ENCODE measurements at places on chromosomes 1 and 21.

DNA sequence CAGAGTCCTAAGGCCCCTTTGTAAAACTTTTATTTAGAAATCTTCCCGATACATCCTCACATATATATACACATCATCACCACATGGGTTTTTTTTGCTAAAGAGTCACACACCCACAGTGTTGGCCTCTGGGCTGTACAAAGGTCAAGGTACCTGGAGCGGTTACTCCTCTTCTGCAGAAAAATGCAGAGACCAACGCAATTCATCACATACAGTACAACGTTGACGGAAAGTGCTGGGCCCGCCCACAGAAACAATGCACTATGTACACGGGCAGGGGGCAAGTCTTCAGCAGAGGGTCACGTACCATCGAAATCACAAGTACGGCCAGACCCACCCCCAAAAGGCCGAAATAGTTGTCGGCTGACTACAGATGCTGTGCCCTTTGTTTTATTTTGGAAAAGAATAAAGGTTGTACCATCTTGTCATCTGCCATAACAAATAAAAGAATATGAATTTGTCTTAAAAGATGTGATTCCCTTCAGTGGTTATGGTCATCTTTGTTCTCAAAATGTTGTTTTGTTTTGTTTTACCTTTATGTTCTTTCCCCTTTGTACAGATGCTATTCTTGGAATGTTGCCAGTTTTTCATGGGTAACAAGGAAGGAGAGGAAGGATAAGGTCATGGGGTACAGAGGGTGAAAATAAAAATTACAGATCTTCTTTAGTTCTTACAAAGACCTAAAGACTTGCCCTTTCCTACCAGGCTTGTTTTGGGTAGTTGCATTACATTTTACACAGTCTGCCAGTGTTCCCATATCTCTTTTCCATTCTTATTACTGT, 15.6 kb downstream of the TAL1 start:
- DNase-seq: no peak

DNA sequence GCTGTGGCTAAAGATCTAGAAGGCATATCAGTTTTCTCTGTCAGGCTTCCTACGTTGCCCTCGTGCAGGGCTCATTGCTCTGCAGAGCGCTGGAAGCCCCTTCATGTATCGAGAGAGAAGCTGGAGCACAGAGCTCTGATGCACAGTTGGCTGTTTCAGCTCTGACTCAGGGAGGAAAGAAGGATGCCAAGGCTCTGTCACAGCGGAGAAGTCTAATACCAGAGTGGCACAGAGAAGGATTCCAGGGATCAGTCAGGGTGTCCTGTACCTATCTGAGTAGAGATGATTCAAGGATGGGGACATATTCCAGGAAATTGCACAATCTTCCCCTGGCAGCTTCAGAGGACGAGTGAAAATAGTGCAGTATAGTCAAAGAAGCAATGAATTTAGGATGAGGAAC, 179.2 kb upstream of the FMN2 start:
- no peak for DNase-seq

- no peak for DNase-seq
Observed at GRCh38 chr1:175881246-175881976, 138.0 kb upstream of the TNR start.

DNA sequence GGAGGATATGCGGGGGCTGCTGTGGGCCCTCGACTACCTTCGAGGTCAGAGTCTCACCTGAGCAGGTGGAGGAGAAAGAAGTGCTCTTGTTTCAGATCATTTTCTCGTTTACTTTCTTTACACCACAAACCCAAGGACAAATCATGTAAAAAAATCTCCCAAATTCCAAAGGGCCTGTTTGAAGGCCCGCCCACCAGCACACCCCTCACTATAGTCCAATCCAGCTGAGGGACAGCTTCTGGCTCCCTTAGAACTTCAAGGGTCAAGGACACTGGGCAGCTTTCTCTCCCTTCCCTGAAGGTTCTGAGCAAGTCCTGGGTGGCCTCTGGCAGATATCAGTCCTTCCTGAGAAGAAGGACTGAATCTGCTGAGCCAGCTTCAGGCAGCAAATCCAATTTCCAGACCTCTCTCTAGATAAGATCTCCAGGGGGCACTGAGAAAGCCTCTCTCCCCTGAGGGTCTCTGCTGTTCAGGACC, 5.5 kb downstream of the STK40 start:
- no peak for DNase-seq

- no peak for DNase-seq
Observed at GRCh38 chr1:111754984-111755330, 744 bp upstream of the DDX20 start.

GRCh38 chr1:99784143-99784542, 17.7 kb upstream of the FRRS1 start:
- no peak for DNase-seq

- no peak for DNase-seq
Observed at GRCh38 chr21:29904359-29905282, 35.2 kb downstream of the GRIK1 start.

DNA sequence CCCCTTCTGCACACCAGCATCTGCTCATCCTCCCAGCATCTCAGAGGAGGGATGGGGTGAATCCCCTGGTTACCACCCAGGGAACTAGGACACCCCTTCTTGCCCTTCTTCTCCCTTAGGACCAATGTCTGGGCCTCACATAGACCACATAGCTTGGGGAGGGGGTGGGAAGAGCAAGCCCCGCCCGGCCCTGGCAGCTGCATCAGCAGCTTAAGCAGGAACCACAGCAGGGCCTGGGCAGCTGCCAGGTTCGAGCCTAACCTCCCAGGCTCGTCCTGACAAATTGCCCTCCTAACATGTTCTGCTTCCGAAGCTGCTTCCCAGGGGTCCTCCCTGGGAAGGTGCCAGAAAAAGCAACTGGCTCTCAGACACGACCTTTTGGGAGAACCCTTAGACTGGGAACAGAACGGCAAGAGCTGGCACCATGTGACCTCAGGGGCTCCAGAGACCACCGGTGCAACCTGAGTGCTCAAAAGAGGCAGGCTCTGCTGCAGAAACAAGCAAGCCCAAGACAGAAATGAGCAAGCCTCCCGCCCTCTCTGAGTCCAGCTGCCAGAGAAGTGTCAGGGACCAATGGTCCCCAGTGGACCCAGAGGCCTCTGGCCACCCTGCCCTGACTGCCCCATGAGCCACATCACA, 18.4 kb upstream of the CLSTN1 start:
- no peak for DNase-seq

- no peak for DNase-seq
Observed at GRCh38 chr1:1819762-1820161, 41.5 kb upstream of the NADK start.

GRCh38 chr1:70140343-70140742, 65.0 kb downstream of the LRRC40 start:
- no peak for DNase-seq

DNA sequence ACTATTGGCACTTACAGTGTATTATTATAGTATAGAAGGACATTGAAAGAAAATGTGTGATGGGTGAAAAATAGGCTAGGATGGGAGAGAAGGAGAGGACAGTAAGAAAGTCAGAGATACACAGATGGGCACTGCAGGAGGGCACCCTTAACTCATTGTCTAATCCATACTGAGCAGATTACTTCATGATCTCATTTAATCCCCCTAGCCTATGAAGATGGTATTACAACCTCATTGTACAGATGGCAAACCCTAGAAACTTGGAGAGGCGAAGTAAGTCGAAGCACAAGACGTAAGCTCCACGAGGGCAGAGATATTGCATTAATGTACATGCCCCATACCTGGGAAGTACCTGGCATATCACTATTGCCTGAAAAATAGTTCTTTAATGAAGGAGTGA, 346.9 kb upstream of the DAB1 start:
- DNase-seq: no peak

DNA sequence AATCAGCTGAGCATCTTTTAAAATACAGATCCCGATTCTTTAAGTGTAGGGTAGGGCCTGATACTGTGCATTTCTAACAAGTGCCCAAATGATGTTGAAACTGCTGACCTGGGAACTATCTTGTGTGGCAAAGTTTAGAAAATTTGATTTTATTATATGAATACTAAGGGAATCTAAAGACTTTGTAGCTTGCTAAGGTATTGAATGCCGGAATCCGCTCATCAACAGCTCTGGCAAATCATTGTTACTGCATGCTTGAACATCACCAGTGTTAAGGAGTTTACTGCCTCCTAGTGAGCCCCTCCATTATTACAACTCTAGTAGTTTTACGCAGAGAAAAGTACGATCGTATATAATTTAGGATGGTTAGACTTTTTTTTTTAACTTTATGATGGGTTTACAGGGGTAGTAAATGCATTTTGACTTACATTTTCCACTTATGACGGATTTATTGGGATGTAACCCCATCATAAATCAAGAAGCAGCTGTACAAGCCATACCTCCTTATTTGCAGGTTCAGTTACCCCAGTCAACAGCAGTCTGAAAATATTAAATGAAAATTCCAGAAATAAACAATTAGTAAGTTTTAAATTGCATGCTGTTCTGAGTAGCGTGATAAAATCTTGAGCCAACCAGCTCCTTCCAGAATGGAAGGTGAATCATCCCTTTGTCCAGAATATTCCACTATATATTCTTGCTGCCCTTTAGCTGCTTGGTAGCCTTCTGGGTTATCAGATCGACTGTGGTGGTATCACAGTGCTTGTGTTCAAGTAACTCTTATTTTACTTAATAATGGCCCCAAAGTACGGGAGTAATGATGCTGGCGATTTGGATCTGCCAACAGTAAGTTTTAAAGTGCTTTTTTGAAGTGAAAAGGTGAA, 892 bp downstream of the TYW3 start:
- peak; percentile 76 for DNase-seq

DNA sequence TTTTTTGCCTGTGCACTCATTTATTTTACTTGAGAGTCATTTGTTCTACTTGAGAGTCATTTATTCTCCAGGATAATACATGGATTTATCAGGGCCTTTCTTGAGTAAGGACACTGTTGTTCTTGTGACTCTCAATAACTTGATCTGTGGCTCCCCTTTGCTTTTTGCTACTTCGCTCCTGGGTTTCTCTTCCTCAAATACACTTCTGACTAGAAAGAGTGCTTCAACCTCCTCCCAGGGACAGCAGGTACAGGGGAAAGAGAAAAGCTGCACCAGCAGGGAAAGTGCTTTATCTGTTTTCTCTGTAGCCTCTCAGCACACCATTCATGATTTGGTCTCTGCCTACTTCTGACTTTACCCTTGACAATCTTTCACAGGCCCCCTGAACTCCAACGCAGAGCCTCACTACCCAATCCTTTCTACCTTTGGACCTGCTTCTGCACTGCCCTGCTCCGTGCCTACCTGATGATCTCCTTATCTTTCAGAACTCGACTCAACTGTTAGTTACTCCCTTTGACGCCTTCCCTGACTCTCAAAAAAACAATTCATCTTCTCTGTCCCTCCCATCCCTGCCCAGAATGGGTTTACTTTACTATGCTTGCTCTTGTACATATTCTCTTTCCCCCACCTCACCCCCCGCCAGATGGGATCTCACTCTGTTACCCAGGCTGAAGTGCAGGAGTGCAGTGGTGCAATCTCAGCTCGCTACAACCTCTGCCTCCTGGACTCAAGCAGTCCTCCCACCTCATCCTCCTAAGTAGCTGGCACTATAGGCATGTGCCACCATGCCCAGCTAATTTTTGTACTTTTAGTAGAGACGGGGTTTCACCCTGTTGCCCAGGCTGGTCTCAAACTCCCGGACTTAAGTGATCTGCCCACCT, 15.6 kb upstream of the PIGM start:
- no peak for DNase-seq

GRCh38 chr1:164771041-164771618, 212.1 kb downstream of the PBX1 start:
- DNase-seq: no peak

DNA sequence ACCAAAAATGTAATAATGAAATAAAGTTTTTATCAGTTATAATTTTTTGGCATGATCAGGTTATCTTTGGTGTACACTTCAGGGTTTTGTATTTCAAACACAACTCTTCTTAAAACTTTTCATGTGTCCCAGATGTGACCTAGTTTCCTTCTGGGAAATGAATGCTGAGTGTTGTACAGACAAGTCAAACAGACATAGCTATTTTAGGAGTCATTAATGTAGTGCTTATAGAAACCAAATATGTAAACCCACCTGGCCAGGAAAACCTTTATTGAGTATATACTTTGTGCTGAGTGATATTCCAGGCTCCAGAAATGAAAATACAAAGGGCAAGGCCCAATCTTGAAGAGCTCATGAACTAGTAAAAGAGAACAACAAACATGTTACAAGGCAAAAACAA, 25.9 kb upstream of the HOOK1 start:
- DNase-seq: no peak

DNA sequence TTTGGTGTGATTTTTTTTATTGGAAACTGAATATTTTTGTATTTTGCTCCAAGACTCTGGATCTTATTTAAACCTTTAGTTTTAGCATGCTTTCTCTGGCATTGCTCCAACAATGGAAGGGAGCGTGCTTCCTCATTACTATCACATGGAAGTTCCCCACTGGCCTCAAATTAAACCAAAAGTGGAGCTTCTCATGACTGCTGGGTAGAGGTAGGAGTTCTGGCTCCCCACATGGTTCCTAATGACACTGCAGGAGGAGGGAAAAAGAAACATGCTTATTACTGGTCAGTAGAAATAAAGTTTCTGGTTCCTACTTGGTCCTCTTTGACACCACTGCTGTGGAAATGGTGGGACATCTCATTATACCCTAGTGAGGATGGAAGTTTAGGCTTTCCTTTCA, 310.5 kb downstream of the PTGER3 start:
- no peak for DNase-seq

DNA sequence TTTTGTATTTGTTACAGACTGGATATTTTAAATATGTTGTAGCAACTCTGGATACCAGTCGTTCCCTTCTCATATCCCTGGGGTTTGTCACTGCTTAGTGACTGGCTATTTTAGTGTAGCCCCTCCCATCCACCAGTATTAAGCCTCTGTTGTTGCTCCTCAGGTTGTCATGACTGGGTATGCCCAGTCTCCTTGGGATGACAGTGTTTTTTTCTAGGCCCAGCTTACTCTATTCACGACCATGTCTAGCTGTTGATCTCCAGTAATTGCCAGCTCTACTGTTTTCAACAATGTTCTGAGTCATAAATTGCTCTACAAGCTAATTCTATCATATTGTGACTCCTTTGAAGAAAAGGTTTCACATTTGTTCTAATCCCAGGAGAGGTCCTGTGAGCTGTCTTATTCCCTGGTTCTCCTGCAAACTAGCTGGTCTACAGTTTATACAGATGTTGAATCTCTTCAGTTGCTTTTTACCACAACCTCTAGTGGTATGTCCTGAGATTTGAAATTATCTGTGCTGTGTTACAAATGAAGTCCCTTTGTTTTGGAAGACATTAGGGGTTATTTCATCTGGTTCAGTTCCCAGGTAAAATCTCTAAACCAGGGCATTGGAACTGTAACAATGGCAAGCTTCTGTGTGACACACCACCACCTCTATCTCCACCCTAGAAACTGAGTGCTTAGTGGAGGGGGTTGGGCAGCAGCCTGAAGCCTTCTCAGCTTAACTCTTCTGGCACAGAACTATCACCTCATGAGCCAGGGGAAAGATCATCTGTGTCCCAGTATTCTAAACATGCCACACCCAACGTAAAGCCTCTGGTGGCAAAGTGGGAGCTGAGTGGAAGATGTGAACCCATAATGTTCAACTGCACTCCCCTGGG, 124.6 kb downstream of the TRIM33 start:
- DNase-seq: no peak

DNA sequence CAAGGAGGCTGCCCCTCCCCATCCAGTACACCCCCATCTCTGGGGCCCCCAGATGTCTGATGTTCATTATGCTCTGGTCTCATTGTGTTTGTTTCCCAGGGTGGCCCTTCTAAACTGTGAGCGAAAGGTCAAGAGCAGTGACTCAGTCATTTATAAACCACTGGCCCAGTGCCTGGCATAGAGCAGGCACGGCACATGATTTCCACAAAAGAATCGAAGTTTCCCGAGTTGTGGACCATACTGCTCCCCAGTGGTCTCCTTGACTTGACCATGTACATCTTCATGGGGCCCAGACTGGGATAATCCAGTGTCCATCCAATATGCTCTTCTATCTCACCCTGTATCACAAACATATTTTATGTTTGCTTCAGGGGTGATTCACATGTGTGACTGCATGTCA, 153.3 kb downstream of the NR5A2 start:
- DNase-seq: no peak

All from CD4-positive, alpha-beta T cell treated with Interleukin-4 for 4 hours (primary cell).